CD4-positive, CD25-positive, alpha-beta regulatory T cell (primary cell): ENCODE measurements at places on chromosomes 4 and X. TPM values are rescaled to one million over a fixed set of nuclear protein-coding genes. Genes with fewer than 3 reads are reported as not detected.

DNA sequence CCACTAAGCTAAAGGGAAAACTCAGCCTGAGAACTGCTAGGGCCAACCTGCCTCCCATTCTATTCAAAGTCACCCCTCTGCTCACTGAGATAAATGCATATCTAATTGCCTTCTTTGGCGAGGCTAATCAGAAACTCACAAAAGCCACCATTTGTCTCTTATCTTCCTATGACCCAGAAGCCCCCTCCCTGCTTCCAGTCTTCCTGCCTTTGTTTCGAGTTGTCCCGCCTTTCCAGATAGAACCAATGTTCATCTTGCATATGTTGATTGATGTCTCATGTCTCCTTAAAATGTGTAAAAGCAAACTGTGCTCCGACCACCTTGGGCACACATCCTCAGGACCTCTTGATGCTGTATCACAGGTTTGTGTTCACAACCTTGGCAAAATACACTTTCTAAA is 459.8 kb downstream of the FSTL5 start:
- no peak for DNase-seq

DNA sequence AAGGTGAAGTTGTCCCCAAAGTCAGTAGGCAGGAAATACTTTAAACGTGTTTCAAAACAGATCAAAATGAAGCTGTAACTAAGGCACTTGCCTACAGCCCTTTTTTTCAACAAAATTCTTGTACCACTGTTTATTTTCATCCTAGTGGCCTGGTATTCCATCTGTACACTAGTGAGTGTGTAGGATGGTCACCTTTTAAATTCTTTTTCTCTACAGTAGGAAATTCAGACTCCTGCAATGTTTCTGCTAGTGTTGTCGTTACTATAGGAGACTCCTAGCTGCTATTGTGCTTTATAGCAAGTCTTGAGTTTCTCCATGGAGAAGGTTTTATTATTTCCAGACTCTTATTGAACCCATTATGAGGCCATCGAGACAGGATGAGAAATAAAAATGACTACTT is 7.0 kb upstream of the NHS start:
- DNase-seq: no peak

- no peak for DNase-seq
Observed at GRCh38 chrX:22627576-22627975, 354.9 kb downstream of the CBLL2 start.

GRCh38 chr4:158630893-158631292 is 40.8 kb downstream of the C4orf46 start:
- DNase-seq: no peak

GRCh38 chrX:97854086-97854485 is 970.4 kb downstream of the RPA4 start:
- DNase-seq: no peak

DNA sequence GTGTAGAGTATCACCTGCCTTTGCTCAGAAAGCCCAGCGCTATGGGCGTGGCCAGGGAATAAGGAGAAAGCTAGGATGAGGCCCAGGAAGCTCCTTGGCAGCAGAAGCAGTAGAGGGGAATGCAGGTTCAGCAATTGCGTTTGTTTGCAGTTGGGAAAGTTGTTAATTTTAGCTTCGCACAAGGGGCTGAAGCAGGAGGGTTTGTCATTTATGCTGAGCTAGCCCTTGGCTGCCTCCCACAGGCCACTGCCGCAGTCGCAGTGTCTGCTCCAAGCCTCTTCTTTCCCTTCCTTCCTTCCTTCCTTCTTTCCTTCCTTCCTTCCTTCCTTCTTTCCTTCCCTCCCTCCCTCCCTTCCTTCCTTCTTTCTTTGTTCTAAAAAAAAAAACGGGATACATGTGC is 21.5 kb downstream of the FRMPD3 start:
- no peak for DNase-seq

GRCh38 chr4:158010361-158010760 is 162.5 kb downstream of the GASK1B start:
- DNase-seq: no peak

DNA sequence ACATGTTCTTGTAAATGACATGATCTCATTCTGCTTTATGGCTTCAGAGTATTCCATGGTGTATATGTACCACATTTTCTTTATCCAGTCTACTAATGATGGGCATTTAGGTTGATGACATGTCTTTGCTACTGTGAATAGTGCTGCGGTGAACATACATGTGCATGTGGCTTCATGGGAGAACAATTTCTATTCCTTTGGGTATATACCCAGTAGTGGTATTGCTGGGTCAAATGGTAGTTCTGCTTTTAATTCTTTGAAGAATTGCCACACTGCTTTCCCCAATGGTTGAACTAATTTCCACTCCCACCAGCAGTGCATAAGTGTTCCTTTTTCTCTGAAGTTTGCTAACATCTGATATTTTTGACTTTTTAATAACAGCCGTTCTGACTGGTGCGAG is 1080.3 kb downstream of the CCSER1 start:
- DNase-seq: no peak

- DNase-seq: no peak
Observed at GRCh38 chr4:80967346-80967745, 63.2 kb upstream of the BMP3 start.

GRCh38 chr4:76219299-76220055 is 5.9 kb upstream of the SCARB2 start:
- no peak for DNase-seq

GRCh38 chr4:57184378-57185029 is 74.3 kb upstream of the IGFBP7 start:
- DNase-seq: no peak

GRCh38 chr4:155964016-155964891 is 10.6 kb upstream of the CTSO start:
- no peak for DNase-seq

DNA sequence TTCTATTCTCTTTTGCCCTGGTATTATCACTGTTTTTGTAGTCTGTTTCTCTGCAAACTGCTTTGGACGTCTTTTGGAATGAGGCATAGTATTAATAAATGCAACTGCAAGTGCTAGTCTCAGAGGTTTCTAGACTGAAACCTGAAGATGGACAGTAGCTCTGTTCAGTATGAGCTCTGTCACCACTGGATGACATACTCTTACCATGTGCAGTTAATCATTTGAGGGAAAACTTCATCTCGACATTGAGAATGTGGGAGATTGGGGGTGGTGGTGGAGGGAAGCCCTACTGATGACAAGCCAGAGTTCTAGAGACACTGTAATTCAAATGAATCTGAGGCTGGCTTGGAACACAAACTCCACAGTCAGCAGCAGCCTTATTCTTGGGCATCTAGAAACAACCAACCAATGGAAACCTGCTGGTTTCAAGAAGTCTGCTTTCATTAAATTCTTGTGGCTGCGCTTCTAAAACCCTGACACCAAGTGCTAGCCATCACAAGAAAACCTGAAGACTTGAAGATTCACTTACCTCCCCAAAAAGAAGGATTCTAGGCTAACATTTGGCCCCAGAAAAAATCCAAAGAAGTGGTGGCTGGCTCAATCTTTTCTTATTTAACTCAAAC is 161.7 kb downstream of the RASL11B start:
- no peak for DNase-seq

DNA sequence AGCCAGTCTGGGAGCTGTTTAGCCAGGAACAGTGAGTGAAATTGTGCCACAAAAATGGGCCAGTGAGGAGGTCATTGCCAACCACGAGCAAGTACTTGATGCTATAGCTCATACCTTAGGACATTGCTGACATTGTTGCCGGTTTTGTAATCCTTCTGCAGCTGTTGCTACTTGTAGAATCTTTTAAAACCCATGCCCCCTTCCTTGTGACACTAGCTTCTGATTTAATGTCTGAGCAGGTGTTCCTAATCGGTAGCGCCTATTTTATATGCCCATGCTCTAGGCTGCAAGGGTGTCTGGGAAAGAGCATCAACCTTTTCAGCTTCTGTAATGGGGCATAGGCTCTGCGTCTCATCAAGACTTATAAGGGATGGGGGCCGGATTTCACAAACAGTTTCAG is 2.6 kb downstream of the POLA1 start:
- DNase-seq: no peak

- no peak for DNase-seq
Observed at GRCh38 chrX:133606990-133607389, 191.7 kb upstream of the GPC4 start.

DNA sequence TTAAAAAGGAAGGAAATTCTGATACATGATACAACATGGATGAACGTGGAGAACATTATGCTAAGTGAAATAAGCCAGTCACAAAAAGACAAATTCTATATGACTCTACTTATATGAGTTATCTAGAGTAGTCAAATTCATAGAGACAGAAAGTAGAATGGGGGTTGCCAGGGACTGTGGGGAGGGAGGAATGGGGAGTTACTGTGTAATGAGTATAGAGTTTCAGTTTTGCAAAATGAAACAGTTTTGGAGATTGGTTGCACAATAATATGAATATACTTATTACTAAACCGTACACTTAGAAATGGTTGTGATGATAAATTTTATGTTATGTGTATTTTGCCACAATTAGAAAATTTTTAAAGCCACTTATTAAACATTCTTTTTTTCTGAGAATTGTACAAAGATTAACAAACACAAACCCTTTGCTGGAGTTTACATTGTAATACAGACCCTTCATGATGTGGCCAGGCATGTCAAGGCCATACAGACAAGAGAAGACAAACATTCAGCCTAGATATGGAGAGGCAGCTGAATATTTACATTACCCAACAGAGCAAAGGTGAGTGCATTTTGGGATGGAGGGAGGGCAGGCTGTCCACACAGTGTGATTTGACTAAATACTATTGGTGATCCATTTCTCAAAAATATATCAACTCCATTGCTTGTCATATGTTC is 21.2 kb upstream of the GPC3 start:
- DNase-seq: no peak

GRCh38 chrX:3393178-3393577 is 46.7 kb upstream of the MXRA5 start:
- DNase-seq: no peak

- no peak for DNase-seq
Observed at GRCh38 chrX:68842781-68843581, 14.2 kb downstream of the EFNB1 start.

DNA sequence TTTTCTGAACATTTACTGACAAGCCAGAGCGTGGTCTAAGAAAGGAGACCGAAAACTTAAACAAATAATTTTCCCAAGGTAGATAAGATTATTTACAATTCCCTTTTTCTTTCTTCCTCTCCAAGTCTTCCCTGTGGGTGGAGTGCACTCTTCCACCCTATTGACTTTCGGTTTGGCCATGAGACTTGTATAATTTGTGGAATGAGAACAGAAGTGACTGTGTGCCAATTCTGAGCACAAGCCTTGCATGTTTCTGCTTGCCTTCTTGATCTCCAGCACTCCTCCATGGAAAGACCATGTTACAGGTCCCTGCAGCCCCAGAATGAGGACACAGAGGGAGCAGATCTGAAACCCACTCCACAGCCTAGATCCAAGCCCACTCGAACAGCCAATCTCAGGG is 150.0 kb upstream of the HPGD start:
- no peak for DNase-seq

DNA sequence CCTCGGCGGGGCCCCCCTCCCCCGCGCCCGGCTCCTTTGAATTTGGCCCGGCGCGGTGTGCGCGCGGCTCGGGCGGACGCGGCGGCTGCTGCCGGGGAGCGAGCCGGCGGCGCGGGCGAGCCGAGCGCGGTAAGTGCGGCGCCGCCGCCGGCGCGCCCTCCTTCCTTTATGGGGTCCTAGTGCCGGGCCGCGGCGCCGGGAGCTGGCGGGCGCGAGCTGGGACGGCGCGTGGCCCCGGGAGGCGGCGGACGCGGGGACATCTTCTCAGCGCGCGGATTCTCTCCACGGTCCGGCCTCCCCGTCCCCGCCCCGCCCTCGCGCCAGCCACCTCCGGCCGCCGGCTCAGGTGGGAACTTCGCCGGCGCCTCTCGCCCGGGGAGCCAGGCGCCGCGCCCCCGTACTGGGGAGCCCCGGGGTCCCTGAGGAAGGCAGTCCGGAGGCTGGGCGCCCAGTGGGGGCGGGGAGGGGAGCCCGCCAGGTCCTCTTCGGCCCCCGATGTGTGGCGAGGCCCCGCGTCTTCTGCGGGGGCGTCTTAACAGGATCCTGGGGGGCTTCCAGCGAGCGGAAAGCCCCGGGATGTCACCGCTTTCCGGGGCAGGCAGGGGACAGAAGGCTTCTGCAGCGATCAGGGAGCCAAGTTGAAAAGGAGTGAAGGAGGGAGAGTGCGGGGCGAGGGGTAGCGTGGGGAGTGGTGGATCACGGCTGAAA is 98.4 kb upstream of the TENM3 start:
- no peak for DNase-seq

- no peak for DNase-seq
Observed at GRCh38 chr4:107034996-107035818, 906 bp downstream of the DKK2 start.

GRCh38 chrX:308821-309520 is 9.6 kb downstream of the GTPBP6 start:
- DNase-seq: no peak

DNA sequence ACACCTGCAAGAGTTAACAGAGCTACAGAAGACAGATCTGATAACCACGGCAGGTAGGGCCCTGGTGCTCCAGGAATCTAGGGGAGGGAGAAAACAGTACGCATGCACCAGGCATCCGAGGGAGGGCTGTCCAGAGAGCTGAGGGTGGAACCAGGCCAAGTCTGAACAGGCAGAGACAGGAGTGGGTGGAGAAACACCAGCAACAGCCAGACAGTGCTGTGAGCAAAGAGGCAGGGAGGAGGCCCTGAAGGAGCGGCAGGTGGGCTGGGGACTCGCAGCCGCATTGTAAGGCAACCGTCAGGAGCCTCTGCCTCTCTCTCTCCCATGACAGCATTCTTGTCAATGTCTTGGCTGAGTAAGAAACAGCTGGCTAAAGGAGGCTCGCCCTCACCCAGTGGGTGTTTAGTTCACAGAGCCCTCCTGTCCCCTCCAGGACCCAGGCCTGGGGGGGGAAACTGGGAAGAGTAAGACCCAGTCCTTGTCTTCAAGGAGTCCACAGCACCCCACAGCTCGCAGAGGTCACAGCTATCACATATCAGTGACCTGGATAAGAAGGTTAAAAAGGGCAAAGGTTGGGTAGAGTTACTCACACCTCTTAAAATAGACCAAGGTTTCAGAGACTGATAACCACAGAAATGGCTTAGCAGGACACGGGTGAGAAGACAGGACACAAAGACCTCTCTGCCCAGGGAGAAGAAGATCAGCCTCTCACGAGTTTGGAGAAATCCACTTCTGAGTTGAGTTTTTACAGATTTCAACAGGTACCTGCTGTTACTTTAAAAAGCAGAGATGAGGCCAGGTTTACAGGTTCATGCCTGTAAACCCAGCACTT is 10.5 kb downstream of the ACSL1 start:
- DNase-seq: no peak

- DNase-seq: no peak
Observed at GRCh38 chr4:78532046-78532445, 19.5 kb upstream of the ANXA3 start.

The SMR3B gene
- not detected for total RNA-seq

The CXorf49 gene
- not detected for total RNA-seq

The HNRNPD gene
- 270 TPM for total RNA-seq

The EDNRA gene
- not detected for total RNA-seq

The TCEAL9 gene
- total RNA-seq: 1.2 TPM

The PLXNB3 gene
- 0.52 TPM for total RNA-seq

The HSFX4 gene
- not detected for total RNA-seq

The MTCP1 gene
- 16.1 TPM for total RNA-seq
